T follicular helper cell (primary cell): ENCODE measurements at places on chromosomes 3 and 15.

DNA sequence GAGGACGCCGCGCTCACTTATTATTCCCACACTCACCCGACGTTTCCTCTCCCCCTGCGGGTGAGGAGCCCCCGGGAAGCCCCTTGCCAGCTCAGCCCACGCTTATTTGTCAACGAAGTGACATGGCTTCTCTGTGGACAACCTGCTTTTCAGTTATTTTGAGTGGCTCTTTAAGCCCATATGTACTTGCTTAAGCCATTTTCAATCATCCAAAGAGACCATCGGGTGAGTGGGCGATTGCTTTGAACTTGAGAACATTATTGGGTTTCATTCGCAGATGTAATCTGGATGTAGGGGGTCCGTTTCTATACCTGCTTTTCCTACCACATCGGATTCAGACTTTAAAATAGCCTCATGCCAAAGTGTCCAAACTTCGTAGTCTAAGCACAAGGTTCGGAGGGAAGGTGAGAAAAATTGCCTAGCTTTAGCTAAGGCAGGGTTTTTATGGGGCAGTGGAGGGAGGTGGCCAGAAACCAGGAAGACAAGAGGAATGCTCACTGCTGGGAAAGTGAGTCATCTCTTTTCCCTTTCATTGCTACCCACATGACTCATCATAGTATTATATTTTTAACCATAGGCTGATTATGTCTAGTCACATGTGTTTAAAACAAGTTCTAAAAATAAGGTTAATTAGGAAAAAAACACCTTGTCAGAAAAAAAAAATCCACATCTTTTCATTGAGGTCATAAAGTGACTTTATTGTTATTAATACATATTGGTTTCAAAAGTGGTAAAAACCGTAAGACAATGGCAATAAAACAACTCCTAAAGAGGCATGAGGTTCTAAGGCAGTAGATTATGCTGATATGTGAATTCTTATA, 773.1 kb upstream of the NR2F2 start:
- no peak for DNase-seq

DNA sequence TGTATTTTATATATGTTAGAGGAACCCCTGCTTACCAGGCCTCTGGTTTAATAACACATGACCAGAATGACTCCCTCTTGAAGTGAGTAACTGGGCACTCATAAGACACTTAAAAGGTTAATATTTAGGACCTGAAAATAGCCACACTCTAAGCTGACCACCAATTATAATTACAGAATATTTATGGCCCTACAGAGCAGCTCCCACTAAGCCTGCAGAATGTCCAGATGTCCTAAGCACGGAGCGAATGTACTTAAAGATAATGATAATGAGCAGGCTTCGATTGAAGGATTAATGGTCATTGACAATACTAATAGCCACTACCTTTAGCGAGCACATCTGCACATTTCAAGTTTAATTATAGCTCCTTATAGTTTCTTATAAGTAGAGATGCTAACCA, 22.8 kb upstream of the KCTD6 start:
- DNase-seq = no peak

GRCh38 chr15:71547011-71547410, 263.3 kb upstream of the NR2E3 start:
- no peak for DNase-seq

GRCh38 chr15:60081976-60082375, 77.9 kb downstream of the FOXB1 start:
- no peak for DNase-seq

GRCh38 chr3:133943639-133944141, 48.0 kb upstream of the RAB6B start:
- no peak for DNase-seq

DNA sequence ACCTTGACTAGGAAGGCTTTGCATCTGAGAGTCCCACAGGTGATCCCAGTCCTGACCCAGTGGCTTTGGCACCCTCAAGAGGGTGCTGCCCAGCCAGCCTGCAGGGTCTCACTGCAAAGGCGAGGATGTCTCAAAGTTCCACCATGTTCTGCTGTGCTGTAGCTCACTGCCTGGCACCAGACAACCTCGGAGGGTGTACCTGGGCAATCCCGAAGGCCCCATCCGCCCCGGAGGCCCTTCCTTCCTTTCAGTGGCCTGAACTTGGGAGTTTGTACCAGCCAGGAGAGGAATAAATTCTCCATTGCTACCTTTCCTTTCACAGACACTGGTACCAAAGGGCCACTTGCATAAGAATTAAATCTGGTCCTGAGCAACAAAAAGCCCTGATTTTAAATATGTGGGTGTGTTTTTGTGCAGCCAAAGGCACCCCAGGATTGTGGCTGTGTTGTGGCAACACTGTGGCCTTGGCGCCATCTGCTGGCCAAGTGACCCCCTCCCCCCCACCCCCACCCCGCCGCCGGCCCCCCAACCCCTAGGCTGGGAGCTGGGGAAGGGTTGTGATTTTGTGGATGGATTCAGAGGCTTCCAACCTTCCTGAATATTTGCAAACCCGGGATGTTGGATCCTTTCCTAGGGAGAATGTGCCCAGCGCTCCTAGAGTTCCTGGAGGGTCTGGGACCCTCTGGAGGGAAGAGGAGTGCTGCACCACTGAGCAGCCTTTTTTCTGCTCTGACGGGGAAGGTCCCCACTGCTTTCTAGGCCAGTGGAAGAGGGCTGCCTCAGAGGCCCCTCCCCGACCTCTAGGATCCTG, 9.7 kb upstream of the PTPN23 start:
- DNase-seq = no peak

DNA sequence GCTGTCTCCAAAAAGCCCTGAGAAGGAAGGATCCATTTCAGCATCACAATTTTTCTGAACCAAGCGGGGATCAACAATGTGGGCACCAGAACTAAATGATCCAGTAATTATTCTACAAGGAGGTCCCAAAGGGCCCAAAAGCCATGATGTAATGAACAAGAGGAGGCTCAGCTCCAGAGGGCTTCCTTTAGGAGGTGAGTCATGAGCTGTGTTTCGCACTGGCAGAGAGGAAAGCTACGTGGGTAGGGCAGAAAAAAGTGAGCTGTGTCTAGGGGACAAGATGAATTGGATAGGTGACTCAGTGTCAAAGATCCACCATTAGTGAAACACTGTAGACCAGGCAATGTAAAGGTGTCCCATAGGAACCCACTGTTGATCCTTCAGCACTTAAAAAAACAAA, 113.4 kb downstream of the RORA start:
- DNase-seq = no peak

DNA sequence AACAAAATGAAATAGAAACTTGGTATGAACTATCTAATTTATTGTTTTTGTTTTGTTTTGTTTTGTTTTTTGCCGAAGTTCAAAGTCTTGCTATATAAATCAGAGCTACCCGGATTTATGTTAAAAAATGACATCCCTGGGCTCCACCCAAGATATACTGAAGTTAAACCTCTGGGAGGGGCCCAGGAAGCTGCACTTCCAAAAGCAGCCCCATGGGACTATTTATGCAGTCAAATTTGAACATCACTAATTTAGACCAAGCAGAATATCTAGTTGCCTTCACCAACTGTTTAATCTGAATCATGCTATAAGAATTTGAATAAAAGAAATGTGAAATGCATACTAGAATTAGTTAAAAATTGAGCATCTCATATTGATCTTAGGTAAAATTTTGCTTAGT, 32.2 kb downstream of the PEX5L start:
- DNase-seq = no peak

- DNase-seq = no peak
Observed at GRCh38 chr15:58214591-58215340, 76.6 kb downstream of the AQP9 start.

DNA sequence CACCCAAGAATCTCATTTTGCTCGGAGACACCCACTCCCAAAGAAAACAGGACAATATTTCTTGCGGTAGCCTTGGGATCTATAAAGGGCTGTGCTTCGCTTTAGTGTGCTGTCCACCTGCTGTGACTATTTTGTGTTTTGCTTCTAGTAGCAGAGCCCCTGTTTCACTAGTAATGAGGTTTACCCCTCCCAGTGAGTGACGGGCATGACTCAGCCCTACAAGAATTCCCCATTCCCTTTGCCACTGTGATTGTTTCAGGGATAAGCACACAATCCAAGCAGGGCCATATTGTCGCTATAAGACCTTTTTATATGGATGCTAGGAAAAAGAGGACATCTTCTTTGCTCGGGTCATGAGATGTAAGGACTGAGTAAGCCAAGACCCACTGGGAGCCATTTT, 62.5 kb upstream of the FOXB1 start:
- DNase-seq = no peak

DNA sequence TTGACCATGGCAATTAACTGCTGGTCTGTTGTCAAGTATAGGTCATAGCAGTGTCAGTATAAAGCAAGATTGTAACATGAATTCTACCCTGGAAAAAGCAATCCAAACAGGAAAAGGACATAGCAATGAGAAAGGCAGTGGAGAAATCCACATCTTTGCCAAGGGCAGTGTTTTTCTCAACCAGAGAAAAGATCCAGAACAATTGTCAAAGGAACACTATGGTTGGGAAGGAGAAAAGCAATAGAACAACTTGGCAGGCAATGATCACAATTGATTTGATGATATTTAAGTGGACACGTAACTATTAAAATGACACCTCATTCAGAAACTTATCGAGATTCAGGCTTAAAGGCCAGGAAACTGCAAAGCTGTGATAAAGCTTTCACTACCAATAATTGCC, 271.1 kb downstream of the DIPK2A start:
- no peak for DNase-seq

GRCh38 chr3:184656829-184657681, 54.8 kb downstream of the MAGEF1 start:
- no peak for DNase-seq

- no peak for DNase-seq
Observed at GRCh38 chr3:111335512-111336303, 206.3 kb upstream of the CD96 start.

- no peak for DNase-seq
Observed at GRCh38 chr3:12186515-12187286, 28.0 kb upstream of the TIMP4 start.

- DNase-seq = no peak
Observed at GRCh38 chr3:87047852-87048251, 56.9 kb upstream of the VGLL3 start.

DNA sequence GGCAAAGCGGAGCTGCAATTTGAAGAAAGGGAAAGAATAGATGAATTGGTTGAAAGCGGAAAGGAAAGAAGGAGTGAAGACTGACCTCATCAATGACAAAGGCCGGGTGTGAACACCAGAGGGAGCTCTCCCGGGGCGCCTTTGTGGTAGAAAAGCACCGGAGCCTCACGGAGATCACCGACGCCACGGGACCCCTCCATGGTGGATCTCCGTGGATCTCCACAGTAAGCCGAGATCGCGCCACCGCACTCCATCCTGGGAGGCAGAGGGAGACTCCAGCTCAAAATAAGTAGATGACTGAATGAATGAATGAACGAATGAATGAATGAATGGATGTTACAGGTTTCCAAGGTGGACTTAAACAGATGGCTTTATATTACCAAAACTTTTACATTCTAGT, 25.0 kb downstream of the GPR160 start:
- no peak for DNase-seq

- no peak for DNase-seq
Observed at GRCh38 chr3:70249509-70250160, 62.8 kb downstream of the MDFIC2 start.

- DNase-seq = no peak
Observed at GRCh38 chr15:61393524-61393923, 164.4 kb upstream of the RORA start.

DNA sequence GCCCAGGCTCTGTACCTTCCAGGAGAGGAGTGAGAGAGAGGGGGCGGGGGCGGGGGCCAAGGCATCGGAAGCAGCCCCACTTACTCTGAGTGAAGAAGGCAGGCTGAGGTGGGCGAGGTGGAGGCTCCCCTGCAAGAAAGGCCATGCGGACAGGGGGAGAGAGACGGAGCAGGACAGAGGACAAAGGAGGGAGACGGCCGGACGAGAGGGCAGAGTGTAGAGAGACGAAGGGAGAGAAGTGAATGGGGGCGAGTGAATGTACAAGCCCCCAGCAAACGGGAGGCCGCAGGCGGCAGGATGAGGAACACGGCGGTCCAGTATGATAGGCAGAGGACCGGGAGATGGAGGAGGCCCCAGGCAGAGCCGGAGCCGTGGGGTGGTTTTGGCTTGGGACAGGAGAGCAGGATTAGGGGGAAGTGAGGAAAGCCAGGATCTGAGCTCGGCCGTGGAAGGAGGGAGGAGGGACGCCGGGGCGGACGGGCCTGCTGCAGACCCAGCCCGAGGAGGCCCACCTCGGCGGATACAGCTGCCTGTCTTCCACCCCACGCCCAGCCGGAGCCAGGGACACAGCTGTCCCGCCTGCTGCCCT, 38.8 kb downstream of the TNK2 start:
- DNase-seq = no peak

DNA sequence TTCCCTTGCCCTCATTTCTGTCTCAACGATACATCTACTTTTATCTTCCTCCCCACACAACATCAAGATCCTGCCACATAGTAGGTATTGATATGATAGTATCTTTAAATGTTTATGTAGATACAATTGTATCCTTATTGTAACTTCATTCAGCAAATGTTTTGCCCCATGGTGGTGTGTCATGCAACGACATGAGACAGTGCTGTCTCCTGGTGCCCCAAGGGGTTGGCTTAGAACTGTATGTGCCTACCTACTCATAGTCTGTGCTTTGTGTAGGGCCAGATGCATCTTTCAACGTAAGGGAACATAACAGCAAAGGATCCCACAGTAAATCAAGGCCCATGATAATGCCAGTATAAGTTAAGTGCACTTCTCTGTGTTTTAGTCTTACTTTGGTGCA, 2.8 kb upstream of the CD47 start:
- DNase-seq = no peak

GRCh38 chr15:99752556-99752955, 19.3 kb upstream of the LYSMD4 start:
- DNase-seq = no peak

DNA sequence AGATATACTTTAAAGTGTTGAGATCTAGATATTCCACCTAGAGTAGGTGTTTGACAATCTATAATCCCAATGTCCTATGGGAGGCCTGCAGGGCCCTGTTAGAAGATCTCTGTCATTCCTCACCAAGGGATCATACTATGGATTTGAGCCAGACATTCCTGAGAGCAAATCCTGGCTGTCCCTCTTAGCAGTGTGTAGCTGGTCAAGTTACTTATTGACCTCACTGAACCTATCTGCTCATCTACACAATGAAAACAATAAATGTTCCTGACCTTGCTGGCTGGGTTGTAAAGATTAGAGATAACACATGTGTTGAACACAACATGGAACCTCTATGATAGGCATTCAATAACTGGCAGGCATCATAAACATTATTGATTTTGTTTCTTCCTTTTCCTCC, 265.6 kb upstream of the ATP11B start:
- no peak for DNase-seq

DNA sequence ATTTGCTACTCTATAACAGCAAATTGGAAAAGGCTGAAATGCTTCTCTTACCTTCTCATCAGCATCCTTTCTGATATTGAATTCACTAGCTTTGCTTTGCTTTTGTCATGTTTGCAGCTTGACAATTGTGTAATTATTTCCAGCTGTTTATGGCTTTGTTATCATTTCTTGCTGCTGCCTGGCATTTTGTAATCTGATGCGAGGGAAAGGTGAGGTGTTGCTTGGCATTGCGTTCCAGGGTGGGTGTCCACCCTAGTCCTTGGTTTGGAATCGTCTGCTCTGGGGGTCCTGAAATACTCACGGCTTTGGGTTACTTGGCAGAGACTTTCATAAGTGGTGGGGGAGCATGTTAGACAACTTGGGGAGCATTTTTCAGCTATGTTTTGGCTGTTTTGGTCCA, 2.9 kb downstream of the CACNA2D3 start:
- no peak for DNase-seq
